A673 (cell line): ENCODE measurements at places on chromosomes 7 and 10. TPM values are rescaled to one million over a fixed set of nuclear protein-coding genes. Genes with fewer than 3 reads are reported as not detected.

The ELFN1 gene
- total RNA-seq = 0.09 TPM in 1 of 2 replicates, not detected in the other

The GLI3 gene
- total RNA-seq = 52.6 and 58.7 TPM in 2 replicates

- no peak for DNase-seq
These were observed 12.0 kb downstream of the C10orf62 start for GRCh38 chr10:97601268-97602215.

- no peak for DNase-seq
These were observed 377.8 kb downstream of the GFRA1 start for GRCh38 chr10:115895166-115895565.

- DNase-seq = no peak
These were observed 19.6 kb upstream of the PRKAG2 start for GRCh38 chr7:151896486-151896885.

DNA sequence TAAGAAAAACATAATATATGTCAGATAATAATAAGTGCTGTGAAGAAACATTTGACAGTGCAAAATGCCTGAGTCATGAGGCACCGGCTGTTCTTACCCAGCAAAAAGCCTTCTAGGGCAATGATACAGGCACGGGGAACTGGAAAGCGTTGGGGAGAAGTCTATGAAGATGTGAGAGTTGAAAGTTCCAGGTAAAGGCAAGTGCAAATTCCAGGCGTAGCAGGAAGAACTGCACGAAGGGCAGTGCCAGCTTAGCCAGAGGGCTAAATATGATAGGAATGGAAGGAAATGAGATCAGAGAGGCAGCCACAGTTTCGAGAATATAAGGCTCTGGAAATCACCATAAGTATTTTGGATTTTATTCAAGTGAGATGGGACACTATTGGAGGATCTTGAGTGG lies 87.0 kb downstream of the IPMK start:
- DNase-seq = no peak

GRCh38 chr10:63331586-63331985 lies 134.2 kb downstream of the JMJD1C start:
- DNase-seq = no peak

DNA sequence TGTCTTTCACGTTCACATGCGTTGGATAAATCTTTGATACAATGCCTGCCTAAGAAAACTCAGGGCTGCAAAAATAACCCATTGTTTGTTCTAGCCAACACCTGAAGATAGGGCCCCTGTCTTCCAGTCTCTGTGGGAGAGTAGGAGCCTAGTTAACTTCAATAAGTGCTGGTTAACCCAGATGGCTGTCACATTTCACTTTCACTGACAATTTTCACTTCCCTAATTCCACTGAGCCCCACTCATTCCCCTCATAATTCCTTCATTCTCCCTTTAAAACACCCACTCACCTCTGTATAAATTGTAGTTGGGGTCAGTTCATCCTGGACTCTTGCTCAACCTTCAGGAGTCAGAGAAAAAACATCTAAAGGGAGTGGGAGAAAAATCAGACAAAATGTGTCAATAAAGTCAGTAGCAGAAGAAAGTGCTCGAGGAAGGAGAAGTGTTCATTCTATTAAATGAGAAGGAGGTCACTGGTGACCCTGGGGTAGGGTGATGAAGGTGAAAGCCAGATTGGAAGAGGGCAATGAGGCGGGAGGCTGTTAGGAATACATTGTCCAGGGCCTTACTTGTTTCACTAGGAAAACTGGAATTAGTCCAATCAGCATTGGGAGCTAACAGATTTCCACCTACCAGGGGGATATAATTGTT lies 51.2 kb upstream of the ABI1 start:
- DNase-seq = no peak

DNA sequence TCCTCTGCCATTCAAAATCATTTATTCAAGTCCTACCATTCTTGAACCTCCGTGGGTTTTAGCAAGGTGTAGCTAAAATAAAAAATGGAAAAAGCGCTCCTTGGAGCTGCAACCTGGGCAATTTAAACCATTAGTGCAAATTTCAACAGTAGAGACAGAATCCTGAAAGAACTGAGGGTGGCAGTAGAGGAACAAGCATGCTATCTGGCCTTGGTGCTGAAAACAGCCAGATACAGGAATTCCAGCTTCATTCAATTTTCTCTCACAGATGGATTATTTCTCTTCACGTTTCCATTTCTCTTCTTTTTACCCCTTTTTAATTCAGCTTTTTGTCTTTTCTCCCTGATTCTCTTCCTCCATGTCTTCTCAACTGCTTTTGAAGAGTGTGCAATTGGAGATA lies 77.7 kb downstream of the OTUD1 start:
- DNase-seq = peak; percentile 61
